GF-D8 (cell line): ENCODE measurements at places on chromosomes 1 and 21.

- no peak for DNase-seq
Measured at GRCh38 chr1:7084232-7084894, 299.1 kb downstream of the CAMTA1 start.

GRCh38 chr1:185559684-185560331 is 174.4 kb upstream of the HMCN1 start:
- peak; percentile 31 for DNase-seq

DNA sequence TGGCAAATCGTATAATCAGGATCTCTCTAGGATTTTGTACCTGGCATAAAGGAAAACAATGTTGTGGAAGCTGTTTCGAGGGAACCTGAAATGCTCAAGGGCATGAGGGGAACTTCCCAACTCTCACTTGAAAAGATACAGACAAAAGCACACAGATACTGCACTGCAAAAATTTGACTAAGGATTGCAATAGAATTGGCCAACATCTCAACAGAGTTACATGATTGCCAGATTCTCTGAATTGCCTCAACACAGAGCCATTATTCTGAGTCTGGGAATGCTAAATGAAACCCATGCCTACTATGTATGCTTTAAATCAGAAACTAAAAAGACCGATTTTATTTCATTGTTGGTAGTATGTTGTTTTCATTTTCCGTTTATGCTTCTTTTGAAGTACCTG is 16.0 kb downstream of the KRTAP19-8 start:
- no peak for DNase-seq

DNA sequence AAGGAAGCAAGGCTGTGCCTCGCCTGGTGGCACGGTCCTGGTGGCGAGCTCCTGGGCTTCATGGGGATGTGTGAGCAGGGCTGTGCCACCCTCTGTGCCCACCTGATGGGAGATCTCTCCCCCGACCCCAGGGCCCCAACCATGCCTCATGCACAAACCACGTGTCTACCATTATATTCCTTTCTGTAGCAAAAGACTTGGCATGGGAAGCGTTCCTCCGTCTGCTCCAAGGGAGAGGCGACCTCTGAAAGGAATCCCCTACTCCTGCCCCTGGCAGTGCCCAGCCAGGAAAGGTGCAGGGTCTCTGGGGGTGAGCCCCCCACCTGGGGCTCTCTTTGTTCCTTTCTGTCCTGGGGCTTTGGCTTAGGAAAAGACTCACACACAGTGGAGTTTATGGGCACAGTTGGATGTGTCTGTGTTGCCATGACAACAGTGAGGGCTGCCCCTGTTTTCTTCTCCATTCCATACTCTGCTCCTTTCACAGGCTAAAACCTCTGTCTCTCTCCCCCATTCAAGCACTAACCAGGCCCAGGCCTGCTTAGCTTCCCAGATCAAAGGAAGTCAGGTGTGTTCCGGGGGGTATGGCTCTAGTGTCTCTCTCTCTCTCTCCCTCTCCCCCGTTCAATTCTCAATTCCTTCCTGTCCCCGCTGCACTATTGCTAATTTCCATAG is 21.4 kb upstream of the LRRN2 start:
- DNase-seq = no peak

DNA sequence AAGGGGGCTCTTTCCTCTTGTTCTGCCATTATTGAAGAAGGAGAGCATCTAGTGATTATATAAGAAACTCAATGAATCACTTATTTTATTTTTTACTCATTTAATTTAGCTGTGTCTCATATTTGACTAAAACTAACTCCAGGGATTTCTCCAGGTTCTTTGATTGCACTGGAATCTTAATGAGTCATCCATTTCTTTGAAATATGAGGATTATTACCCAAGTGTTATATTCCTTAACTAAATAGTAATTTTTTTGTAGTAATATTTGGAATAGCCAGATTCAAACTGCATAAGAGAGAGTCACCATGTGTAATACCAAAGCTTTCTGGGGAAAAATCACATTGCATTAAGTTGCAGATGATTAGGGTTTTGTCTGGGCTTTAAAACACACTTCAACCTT is 59.5 kb downstream of the NTMT2 start:
- no peak for DNase-seq

- DNase-seq = no peak
Measured at GRCh38 chr1:30657131-30658013, 66.0 kb downstream of the MATN1 start.

GRCh38 chr1:3869751-3870301 is 12.6 kb downstream of the DFFB start:
- no peak for DNase-seq

DNA sequence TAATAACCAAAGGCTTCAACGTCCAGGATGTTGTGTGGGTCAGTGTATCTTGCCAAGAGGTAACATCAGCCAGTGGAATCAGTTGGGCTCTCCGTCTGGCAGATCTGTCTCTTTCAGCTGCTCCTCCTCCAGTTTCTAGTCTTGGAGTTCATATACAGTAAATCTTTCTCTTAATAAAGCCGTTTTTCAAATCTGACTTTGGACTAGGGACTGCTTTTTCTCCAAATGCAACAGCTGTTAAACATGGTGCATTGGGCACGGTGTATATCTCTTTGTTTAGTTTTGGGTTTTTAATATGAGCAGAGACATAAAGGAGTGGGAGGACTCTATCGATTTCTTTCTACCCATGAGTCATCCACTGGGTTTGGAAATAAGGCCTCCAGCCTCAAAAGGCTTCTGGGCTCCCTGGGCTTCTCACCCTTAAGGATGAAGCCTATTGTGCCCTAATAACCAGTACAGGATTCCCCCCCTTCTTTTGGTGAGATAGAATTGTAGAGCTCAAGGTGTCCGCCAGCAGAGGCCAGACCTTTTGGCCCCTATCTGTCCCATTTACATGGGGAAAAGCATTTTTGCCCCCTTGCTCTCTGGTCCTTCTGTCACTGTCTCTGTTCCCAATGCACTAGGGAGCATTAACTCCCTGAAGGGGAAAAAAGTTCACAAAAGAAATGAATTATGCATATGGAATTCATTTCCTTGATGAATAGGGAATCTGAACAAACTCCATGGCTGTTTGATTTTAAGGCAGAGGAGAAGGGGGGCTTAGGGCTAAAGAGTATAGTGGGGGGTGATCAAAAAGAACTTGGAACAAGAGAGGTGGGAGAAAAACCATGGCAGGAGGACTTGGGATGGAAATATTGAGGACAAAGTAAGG is 86.0 kb downstream of the PBX1 start:
- no peak for DNase-seq

DNA sequence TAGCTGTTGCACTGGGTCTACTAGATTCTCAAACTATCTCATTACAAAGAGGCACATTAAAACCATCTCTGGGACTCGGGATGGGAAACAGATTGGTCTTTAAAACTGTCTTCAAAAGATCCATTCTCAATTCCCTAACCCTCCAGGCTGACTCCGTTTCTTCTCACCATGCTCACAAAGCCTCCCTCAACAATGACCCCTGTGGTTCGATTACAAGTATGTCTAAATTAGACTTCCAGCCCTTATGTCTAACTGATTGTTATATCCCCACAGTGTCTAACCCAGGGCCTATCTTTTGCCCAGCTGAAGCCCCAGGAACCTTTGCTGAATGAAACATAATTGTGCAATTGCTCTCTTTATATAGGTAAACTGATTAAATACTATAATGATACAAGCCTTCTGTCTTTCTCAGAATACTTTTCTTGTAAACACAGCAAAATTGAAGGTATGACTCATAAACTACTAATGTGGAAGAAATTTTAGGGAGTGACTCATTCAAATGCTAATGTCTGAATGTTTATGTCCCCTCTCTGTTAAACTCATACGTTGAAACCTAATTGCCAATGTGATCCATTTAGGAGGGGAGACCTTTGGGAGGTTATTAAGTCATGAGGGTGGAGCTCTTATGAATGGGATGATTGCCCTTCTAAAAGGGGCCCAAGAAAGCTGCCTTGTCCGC is 65.6 kb upstream of the DAB1 start:
- DNase-seq = no peak

DNA sequence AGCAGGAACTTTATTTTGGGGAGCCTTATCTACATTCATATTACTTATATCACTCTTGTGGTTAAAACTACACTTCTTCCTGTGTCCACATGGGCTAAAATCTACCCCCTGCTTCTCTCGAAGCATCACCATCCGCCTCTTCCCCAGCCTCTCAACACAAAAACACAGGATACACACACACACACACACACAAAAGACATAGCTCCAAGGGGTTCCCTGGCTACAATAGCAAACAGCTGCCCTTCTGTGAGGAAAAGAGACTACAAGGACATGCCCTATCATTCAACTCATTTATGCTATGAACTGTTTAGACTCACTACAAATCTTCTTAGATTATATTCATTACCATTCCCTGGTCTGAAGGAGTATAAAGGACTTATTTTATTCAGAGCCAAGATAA is 155.0 kb downstream of the PIGK start:
- DNase-seq = no peak

GRCh38 chr1:36528361-36529349 is 45.9 kb upstream of the CSF3R start:
- no peak for DNase-seq

DNA sequence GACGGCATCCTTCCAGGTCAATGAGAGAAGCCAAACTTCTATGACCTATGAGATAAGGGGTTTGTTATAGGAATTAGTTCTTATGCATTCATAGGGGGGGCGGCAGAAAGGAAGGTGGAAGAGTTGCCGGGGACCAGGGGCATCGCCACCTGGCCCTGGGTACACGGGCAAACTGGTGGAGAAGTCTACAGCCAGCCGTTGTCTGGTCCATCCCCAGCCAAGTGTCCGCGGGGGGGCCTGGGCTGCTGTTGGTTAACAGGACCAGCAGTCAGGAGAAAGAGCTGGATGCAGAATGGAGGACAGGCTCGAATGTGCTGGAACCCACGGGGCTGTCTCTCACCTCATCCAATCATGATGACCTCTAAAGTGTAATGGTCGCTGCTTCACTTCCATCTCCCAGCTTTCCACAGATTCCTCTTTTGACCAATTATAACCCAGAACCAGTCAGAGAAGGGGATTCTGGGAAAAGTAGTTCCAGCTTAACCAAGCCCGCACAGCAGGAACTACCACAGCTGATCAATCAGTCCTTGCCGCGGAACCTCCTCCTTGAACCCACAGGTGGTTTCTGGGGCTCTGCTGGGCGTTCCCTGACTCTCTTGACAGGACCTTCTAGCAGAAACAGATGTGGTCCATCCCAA is 17.8 kb downstream of the TMEM51 start:
- no peak for DNase-seq

- no peak for DNase-seq
Measured at GRCh38 chr1:28983509-28984310, 69.3 kb downstream of the EPB41 start.

DNA sequence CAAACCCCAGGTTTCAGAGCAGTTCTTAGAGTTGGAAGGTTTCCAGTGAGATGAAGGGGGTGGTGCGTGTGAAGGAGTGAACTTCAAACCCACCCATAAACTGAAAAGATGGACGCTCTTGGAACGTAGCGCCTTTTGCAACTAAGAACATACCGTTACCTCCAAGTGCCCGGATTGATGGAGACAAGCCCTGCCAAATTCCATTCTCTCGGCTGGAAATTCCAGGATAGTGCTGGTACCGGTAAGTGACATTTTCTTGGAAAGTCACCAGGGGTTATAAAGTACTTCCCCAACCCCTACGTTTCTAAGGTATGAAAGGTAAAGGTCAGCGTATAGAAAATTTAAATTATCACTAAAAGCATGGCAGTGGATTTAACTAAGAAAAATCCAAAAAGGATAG is 91.6 kb upstream of the CLDN14 start:
- no peak for DNase-seq

DNA sequence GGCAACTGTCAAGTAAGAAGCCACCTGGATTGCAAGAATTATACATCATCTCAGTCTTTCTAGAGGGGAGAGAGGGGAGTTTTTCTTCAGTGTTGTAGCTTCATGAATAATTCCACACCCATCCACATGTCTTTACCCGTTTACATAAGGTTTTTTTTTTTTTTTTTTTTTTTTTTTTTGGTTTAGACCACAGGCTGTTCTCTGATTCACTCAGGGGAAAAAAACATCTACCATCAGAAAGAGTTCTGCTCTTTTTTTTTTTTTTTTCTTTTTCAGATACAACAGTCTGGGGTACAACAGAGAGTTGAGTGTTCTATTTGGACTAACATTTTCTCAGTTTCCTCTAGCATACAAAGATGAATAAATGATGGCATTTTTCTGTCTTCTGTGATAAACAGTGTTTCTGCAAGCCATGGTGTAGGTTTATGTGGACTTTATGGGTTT is 4.9 kb upstream of the KIF14 start:
- DNase-seq = no peak

GRCh38 chr1:245469734-245470133 is 314.9 kb downstream of the KIF26B start:
- DNase-seq = no peak

DNA sequence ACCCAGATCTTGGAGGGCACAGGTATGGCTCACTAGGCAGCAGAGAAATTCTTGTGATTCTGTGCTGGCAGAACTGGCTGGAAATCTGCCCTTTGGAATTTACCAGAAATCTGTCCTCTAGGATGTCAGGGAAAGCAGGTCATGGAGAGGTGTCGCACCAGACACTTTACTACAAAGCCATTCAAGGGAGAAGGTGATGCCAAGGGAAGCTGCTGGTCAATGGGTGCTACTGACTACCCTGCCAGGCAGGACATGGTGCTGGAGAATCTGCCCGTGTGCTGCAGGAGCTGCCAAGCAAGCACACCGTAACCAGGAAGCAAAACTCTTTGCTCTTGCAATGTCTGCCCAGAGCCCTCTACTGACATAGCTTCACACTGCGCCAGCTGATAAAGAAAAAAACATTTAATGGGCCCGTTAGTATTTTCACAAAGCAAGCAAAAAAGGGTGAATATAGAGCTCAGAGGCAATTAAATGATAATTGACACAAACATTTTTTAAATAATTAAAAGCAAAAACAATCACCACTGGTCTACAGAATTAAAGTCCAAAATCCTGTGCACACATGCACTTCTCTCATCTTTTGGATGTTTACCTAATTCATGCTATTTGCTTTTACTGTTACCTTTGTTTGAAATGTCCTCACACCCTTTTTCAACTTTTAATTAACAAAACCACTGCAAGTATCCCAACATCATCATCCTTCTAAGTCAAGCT is 7.2 kb upstream of the FBXO28 start:
- peak; percentile 49 for DNase-seq

GRCh38 chr1:5711956-5712645 is 280.1 kb downstream of the NPHP4 start:
- DNase-seq = no peak

GRCh38 chr1:207833381-207833780 is 77.5 kb downstream of the CD34 start:
- DNase-seq = peak; percentile 59

GRCh38 chr21:38291874-38292273 is 35.1 kb downstream of the KCNJ15 start:
- no peak for DNase-seq

- no peak for DNase-seq
Measured at GRCh38 chr1:41483001-41483850, 1.3 kb downstream of the EDN2 start.

GRCh38 chr1:41614818-41615217 is 130.3 kb upstream of the EDN2 start:
- no peak for DNase-seq

DNA sequence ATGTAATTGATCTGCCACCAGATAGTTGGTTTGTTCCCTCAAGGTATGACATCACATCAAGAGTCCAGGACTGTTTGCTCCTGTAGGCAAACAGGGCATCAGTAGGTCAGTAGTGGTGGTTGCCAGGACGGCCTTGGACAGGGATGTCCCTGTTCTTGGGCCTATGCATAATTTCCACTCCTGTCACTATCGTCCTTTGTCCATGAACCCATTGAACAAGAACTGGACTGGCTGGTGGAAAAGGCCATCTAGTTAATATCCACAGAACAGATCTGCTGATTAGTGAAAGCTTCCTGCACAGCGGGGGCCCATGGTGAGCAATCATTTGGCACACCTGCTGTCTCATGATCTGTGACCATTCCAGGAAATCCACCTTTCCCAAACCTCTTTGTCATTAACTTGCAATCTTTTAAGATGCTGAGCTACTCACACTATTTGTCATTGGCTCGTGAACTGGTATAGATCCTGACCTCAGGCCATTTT is 12.4 kb upstream of the BSDC1 start:
- no peak for DNase-seq
